ENCODE measurements at places on chromosomes 2 and 18. TPM values are rescaled to one million over a fixed set of nuclear protein-coding genes. Genes with fewer than 3 reads are reported as not detected.

DNA sequence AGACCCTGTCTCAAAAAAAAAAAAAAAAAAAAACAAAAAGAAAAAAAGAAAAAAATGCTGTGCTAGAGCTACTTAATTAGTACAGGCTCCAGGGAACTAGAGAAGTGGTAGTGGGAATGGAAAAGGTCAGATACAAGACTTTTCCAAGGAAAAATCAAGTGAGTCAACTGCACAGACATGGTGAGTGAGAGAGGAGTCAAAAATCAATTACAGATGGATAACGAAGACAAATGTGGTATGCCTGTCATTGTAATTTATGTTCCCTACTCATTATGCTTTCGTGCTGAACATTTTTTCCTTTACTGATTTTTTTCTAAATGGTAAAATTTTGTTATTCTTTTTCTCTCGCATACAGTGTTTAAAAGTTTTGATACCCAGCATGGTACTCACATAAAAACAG lies 111.5 kb downstream of the MDH1 start:
- H3K36me3 ChIP-seq = no peaks in the 10 kb centered on the region
- H3K27me3 ChIP-seq = no peaks in the 10 kb centered on the region
- no peak overlapping the region for H3K27ac ChIP-seq
- DNase-seq = no peak

Gene DCDC2C
- 0.18 TPM for total RNA-seq

Gene TEKT4
- not detected for total RNA-seq

DNA sequence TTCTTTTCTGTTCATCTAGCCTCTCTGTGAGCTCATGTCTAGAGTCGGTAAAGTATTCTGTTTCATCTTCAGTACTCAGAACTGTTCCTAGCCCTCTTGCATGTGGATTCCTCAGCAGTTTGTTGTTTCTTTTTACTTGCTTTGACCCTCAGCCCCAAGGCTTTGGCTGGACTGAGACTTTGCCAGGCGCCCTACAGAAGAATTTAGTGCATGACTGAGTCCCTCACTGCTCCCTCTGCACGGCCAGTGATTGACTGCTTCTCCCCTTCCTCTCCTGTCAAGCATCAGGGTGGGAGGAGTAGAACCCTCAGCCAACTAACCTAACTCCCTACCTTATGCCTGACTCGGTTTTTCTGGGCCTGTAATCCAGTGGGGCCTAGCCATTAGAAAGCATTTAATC lies 109.8 kb downstream of the ESCO1 start:
- H3K27me3 ChIP-seq = no peaks in the 10 kb centered on the region
- H3K4me1 ChIP-seq = peaks cover 11% of the 10 kb centered on the region
- no peak overlapping the region for H3K4me3 ChIP-seq
- no peak overlapping the region for H3K27ac ChIP-seq
- DNase-seq = no peak

GRCh38 chr2:12173271-12173942 lies 427.0 kb downstream of the LPIN1 start:
- no peaks in the 10 kb centered on the region for H3K27me3 ChIP-seq
- H3K27ac ChIP-seq = no peak overlapping the region
- DNase-seq = no peak
- H3K36me3 ChIP-seq = no peaks in the 10 kb centered on the region

Gene ABCG8
- not detected for total RNA-seq

DNA sequence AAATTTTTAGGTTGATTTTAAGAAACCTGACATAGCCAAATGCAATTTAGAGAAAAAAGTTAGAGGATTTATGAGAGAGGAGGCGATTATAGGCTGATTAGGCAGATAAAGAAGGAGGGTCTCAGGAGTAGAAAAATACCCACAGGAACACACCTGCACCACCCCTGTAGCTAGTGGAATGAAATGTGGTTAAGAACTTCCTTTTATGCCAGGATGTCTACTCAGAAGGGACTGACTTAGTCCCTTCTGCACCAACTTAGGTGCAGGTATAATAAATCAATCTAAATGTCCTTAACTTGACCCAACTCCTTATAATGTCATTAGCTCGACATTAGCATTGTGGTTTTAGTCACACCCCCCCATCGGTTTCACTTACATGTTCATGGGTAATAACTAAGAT lies 1274.5 kb upstream of the TMEFF2 start:
- H3K27ac ChIP-seq = no peak overlapping the region
- no peaks in the 10 kb centered on the region for H3K4me1 ChIP-seq
- no peak overlapping the region for H3K4me3 ChIP-seq
- H3K27me3 ChIP-seq = no peaks in the 10 kb centered on the region

GRCh38 chr2:159285929-159286708 lies at the start of gene WDSUB1:
Gene WDSUB1, minus strand, starts transcription at chr2:159286703. Its CDS starts 3,634 bp downstream, at chr2:159283069.
- H3K27me3 ChIP-seq = no peaks in the 10 kb centered on the region
- H3K4me3 ChIP-seq = peak within 1 kb of the TSS; percentile 69
- peaks cover 13% of the 10 kb centered on the region for H3K4me1 ChIP-seq
- peak within 1 kb of the TSS; percentile 93 for H3K27ac ChIP-seq
- peaks cover 2% of the 10 kb centered on the region for H3K36me3 ChIP-seq
- peak; percentile 65 for DNase-seq

Gene DNAJC5G
- total RNA-seq = not detected

- no peak overlapping the region for H3K27ac ChIP-seq
- peaks cover 2% of the 10 kb centered on the region for H3K27me3 ChIP-seq
- DNase-seq = peak; percentile 81
- H3K4me1 ChIP-seq = peaks cover 24% of the 10 kb centered on the region
- H3K4me3 ChIP-seq = no peak overlapping the region
These were observed 53.6 kb downstream of the DPYSL5 start for GRCh38 chr2:26901326-26902183.

DNA sequence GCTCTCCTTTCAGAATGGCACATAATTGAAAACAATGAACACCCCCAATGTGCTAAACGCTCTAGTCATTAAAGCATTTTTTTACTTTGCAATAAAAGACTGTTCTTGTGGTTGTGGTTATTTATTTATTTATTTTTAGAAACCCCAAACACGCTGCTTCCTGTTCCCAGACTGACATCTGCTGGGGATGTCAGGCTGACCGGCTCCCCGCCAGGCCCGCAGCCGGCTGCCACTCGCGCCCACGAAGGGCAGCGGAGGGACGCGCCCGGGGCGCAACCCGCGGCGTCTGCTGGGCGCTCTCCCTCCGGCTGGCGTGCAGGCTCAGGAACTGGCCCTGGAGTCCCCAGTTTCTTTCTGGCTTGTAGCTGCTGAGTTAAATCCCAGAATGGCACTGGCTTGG lies 83.1 kb upstream of the SP3 start:
- H3K4me3 ChIP-seq = no peak overlapping the region
- H3K4me1 ChIP-seq = peaks cover 15% of the 10 kb centered on the region
- H3K36me3 ChIP-seq = no peaks in the 10 kb centered on the region
- no peak overlapping the region for H3K27ac ChIP-seq

DNA sequence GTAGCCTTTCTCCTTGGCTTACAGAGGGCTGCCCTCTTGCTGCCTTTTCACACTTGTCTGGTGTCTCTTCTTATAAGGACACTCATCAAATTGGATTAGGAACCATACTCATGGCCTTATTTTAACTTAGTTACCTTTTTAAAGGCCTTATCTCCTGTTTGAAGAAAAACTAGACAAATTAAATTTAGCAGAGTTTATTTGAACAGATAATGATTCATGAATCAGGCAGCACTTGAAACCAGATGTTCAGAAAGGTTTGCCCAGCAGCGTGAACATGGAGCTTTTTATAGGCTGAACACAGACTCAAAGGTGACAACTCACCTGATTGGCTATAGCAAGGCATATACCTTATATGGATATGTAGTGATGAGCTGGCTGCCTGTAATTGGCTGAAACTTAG lies 238.0 kb downstream of the GULP1 start:
- H3K36me3 ChIP-seq = no peaks in the 10 kb centered on the region
- H3K4me3 ChIP-seq = no peak overlapping the region
- no peak overlapping the region for H3K27ac ChIP-seq

- H3K36me3 ChIP-seq = no peaks in the 10 kb centered on the region
- no peak for DNase-seq
- H3K27me3 ChIP-seq = no peaks in the 10 kb centered on the region
- no peak within 1 kb of the TSS for H3K4me3 ChIP-seq
- H3K27ac ChIP-seq = no peak within 1 kb of the TSS
These were observed at the start of gene SERPINB7 for GRCh38 chr18:63775166-63775730. Gene SERPINB7, plus strand, starts transcription at chr18:63775418. Its CDS starts 6,955 bp downstream, at chr18:63782373.

Gene VWA3B
- total RNA-seq = 0.13 TPM

Gene LYPD1
- total RNA-seq = 6.1 TPM

- DNase-seq = no peak
- H3K27ac ChIP-seq = peak overlapping the region; percentile 39
- no peak overlapping the region for H3K4me3 ChIP-seq
These were observed 164.4 kb downstream of the FMNL2 start for GRCh38 chr2:152499331-152499816.

DNA sequence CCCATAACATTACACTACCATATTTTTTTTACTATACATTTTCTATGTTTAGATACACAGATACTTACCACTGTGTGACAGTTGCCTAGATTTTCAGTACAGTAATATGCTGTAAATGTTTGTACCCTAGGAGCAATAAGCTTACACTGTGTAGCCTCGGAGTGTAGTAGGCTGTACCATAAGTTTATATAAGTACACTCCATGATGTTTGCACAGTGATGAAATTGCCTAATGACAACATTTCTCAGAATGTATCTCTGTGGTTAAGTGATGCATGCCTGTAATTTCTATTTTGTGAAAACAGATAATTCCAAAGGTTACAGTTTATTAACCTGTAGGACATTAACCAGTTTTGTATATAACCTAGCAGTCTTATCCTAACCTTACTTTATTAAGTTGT lies 128.1 kb upstream of the RBMS1 start:
- H3K27me3 ChIP-seq = no peaks in the 10 kb centered on the region
- H3K4me1 ChIP-seq = no peaks in the 10 kb centered on the region
- H3K4me3 ChIP-seq = no peak overlapping the region
- H3K36me3 ChIP-seq = no peaks in the 10 kb centered on the region
- H3K27ac ChIP-seq = no peak overlapping the region

- H3K27me3 ChIP-seq = no peaks in the 10 kb centered on the region
- no peaks in the 10 kb centered on the region for H3K4me1 ChIP-seq
- no peak overlapping the region for H3K27ac ChIP-seq
- no peaks in the 10 kb centered on the region for H3K36me3 ChIP-seq
These were observed 200.3 kb downstream of the CD226 start for GRCh38 chr18:69747388-69747787.

Gene LYPD6
- total RNA-seq = 2.0 TPM

DNA sequence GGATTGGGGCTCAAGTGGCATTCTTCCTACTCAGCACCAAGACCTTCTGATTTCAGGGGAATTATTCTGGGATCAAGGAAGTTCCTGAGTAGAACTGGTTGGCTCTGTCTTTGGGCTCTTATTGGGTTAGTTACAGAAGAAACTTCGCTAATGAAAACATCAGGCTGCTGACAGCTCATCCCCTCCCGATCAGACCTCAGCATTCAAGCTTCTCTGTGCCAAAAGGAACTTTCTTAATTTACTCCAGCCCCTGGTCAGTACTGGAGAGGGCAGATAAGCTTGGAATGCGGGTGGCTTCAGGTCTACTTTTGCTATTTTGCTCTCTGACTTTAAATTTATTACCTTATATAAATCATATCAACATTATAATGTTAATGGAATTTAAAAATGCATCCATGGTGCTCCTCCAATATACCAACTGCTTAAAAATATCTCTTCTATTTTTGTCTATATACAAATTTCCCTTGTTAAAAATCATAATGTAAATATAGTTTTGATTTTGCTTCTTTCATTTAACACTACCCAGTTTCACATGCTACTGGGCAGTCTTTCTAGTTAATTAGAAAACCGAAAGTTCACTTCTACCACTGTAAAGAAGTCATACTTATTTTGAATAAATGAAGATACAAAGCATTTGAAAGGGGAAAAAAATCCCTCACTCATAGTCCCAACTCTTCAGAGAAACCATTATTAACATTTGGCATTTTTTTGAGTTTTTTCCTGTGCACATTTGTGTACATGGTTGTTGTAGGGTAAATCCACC lies 34.4 kb downstream of the PCARE start:
- no peak for DNase-seq
- H3K4me1 ChIP-seq = peaks cover 20% of the 10 kb centered on the region
- no peak overlapping the region for H3K4me3 ChIP-seq
- no peak overlapping the region for H3K27ac ChIP-seq

Gene FKBP1B
- 2.8 TPM for total RNA-seq

Gene EMILIN1
- 76.9 TPM for total RNA-seq

Gene SLC11A1
- total RNA-seq = 0.49 TPM

- peak; percentile 56 for DNase-seq
- peaks cover 56% of the 10 kb centered on the region for H3K4me1 ChIP-seq
- no peaks in the 10 kb centered on the region for H3K36me3 ChIP-seq
- H3K27ac ChIP-seq = peak overlapping the region; percentile 93
- no peaks in the 10 kb centered on the region for H3K27me3 ChIP-seq
These were observed 3.8 kb downstream of the KCNE4 start for GRCh38 chr2:223055836-223056235.

- H3K27ac ChIP-seq = peak overlapping the region; percentile 9
- no peak for DNase-seq
- peaks cover 23% of the 10 kb centered on the region for H3K36me3 ChIP-seq
- no peaks in the 10 kb centered on the region for H3K27me3 ChIP-seq
These were observed 74.8 kb downstream of the WDSUB1 start for GRCh38 chr2:159211447-159212396.

DNA sequence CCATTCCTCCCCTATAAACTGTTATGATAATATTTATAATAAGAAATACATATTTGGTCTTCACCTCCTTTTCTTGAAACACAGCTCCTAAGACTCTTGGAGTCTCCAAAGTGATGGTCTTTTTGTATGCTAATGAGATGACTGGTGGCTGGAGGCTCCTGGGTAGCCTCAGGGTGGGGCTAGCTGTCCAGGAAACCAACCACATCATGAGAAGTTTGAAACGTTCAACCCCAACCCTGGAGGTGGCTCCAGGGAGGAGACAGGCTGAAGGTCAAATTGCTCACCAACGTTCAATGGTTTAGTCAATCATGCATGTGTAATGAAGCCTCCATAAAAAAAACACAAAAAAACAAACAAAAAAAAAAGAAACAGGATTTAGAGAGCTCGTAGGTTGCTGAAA lies 298.7 kb upstream of the MGAT5 start:
- H3K27ac ChIP-seq = no peak overlapping the region
- no peaks in the 10 kb centered on the region for H3K4me1 ChIP-seq
- no peak for DNase-seq
- peaks cover 4% of the 10 kb centered on the region for H3K27me3 ChIP-seq
- H3K4me3 ChIP-seq = no peak overlapping the region

DNA sequence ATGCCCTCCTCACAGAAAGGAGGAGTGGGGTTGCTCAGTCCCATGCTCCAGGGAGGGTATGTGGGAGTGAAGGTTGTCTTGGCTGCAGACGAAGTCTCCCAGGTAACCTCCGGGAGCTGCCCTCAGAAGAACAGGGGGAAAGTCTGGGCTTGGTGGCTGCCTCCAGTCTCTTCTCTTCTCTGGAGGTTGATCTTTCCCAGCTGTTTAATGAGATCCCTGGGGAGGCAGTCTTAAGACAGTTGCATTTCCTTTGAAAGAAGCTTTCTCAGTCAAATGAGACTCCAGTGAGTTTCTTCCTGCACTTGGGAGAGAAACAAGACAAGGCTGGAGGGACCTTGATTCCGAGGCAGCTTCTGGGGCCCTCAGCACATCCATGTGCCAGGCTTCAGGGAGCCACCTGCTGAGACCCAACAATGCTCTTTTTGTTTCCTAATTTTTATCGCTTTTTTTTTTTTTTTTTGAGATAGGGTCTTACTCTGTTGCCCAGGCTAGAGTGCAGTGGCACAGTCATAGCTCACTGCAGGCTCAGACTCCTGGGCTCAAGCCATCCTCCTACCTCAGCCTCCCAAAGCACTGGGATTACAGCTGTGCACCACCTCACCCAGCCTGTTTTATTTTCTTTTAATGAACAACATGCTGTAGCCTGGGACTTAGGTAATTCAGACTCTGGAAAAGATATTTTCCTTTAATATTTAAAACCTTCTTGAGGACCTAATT lies 71.7 kb upstream of the TPO start:
- peak; percentile 32 for DNase-seq
- peaks cover 3% of the 10 kb centered on the region for H3K27me3 ChIP-seq
- no peaks in the 10 kb centered on the region for H3K4me1 ChIP-seq
- no peak overlapping the region for H3K27ac ChIP-seq
- no peaks in the 10 kb centered on the region for H3K36me3 ChIP-seq
- no peak overlapping the region for H3K4me3 ChIP-seq

Data from muscle of leg (tissue), 16 donors.